Ascending aorta (tissue), 2 donors: ENCODE measurements at places on chromosomes 11 and 22.
A peak's percentile ranks its signal among the peaks of the same experiment; 100 is the strongest.

- DNase-seq, result no peak
Observed at GRCh38 chr11:95359341-95359663, 128.3 kb upstream of the SESN3 start.

DNA sequence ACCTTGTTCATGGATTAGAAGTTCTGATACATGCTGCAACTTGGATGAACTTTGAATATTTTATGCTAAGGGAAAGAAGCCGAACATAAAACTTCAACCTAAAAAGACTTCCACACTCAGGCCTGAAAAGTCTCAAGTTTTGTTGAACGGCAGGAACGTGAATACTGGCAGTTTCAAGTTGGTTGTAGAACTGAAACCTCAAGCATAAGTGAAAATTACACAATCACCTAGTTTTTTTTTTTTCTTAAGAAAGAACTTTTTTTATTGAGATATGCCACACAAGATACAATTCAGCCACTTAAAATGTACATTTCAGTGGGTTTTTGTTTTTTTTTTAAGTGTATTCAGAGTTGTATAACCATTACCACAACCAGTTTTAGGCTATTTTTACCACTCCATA is 50.8 kb upstream of the ADORA2A start:
- no peak for DNase-seq

DNA sequence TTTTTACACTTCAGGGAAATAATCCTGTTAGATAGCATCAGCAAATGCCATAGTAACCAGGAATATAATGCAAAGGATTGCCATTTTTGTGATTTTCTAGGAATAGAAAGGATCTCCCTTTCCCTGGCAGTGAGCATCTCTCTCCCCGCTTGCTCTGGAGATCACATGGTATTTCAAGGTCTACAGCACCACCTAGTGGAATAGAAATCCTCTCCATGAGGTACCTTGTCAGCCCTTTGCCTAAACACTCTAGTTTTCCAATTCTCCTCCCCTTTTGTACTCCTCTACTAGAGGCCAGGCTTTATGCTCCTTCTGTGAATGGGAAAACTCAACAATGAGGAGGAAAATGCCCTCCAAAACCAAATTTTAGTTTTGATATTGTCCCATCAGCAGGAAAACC is 78.4 kb downstream of the XRRA1 start:
- DNase-seq, result no peak

DNA sequence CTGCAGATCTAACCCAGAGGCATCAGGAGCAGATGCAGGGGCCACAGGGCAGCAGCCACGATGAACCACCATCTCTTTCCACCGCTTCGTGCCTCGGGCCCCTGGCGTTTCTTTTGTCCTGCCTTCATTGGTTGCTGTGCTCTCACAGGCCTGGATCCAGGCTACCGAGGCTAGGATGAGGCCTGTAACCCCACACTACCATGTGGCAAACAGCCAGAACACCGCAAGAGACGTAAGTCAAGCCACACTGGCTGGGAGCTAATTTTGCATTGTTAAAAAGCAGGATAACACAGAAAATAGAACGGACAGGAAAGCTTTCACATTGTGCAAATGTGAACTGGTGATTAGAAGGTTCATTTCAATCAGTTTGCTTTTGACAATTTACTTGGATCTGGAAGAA is 15.7 kb upstream of the ARFGAP3 start:
- no peak for DNase-seq

DNA sequence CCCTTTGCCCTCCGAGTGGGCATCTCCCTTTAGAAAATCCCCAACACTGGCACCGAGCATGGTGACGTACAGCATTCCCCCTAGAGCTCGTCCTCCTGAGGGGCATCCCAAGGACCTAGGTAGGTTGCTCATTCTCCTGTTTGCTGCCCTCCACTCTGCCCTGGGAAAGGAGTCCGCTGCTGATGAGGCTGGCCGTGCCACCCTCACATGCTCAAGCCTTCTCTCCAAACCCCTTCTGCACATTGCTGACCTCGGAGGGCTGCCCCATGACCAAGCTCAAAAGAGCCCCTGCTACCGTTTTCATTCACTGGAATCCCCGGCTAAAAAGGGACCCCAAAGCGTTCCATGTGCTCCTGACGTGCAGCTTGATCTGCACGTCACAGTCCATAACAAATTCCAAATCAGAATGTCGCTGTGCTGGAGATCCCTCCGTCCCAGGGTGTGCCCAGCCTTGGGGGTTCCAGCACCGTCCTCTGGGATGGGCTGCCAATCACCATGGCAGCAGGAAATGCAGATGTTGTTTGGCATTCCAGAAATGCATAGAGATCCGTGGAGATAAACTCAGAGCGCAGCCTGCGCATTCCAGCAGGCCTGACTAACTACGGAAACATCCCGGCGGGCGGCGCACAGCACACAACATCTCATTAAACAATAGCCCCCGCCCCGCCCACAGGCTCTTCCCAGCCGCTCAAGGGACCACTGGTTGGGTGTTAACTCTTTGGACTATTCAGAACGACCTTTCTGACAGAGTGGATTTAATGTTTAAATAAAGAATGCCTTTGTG is 26.3 kb upstream of the GNB1L start:
- peak; percentile 76 for DNase-seq

DNA sequence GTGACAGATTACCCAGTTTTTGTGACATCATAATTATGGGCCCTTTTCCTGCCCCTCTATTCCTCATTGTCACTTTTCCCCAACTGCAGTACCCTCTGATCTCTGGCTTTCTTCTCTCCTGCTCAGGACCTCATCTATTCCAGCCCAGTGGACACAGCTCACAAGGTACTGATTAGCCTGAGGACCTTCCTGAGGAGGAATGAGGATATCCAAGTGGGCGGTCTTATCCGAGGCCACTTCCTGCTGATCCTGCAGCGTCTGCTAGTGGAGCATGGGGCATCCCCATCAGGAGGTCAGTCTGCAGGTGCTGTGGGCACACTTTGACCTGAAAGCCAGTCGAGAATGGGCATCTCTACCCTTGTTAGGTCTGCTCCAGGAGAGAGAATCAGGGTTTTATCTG is 24.5 kb upstream of the CCDC134 start:
- DNase-seq, result no peak

DNA sequence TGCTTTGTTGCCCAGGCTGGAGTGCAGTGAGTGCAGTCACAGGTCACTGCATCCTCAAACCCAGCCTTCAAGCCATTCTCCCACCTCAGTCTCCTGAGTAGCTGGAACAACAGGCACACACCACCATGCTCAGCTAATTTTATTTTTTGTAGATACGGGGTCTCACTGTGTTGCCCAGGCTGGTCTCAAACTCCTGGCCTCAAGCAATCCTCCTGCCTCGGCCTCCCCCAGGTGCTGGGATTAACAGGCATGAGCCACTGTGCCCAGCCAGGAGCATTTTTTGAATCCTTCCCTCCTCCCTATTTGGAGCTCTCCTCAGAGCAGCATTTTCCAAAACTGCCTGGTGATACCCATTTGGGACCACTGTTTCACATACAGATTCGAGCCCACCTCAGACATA is 77.2 kb downstream of the NCAPD3 start:
- DNase-seq, result no peak

- peak; percentile 67 for DNase-seq
Observed at GRCh38 chr11:126061707-126062678, 673 bp downstream of the CDON start.

DNA sequence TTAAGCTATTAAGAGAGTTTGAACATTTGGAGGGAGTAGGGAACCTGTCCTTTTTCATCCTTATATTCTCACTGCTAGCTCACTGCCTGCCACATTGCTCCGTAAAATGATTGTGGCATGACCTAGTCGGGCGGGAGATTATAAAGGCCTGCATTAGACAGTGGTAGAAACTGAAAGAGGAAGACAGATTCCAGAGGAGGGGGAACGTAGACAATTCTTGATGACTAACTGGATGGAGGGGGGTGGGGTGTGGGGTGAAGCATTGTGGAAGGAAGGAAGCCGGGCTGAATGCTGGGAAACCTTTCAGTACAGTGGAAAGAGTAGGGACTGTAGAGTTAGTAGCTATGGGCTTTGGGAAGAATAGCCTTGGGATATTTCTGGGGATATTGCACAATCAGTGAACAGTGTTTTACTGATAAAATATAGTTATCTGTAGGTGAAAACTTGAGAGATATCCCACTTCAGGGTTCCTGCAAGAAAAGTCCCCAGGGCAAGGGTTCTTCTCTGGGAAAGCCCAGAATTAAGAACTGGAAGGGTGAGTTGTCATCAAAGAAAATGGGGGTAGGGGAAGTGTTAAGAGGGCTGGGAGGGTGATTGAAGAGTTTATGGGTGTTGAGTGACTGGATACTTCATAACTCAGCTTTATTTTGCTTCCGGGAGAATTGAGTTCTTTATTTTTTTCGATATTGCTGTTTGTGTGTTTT is 2.1 kb downstream of the MED15 start:
- DNase-seq, result peak; percentile 46

GRCh38 chr11:72864702-72865655 is 50.8 kb downstream of the ATG16L2 start:
- DNase-seq, result no peak

GRCh38 chr11:86675017-86675416 is 2.6 kb upstream of the ME3 start:
- no peak for DNase-seq

DNA sequence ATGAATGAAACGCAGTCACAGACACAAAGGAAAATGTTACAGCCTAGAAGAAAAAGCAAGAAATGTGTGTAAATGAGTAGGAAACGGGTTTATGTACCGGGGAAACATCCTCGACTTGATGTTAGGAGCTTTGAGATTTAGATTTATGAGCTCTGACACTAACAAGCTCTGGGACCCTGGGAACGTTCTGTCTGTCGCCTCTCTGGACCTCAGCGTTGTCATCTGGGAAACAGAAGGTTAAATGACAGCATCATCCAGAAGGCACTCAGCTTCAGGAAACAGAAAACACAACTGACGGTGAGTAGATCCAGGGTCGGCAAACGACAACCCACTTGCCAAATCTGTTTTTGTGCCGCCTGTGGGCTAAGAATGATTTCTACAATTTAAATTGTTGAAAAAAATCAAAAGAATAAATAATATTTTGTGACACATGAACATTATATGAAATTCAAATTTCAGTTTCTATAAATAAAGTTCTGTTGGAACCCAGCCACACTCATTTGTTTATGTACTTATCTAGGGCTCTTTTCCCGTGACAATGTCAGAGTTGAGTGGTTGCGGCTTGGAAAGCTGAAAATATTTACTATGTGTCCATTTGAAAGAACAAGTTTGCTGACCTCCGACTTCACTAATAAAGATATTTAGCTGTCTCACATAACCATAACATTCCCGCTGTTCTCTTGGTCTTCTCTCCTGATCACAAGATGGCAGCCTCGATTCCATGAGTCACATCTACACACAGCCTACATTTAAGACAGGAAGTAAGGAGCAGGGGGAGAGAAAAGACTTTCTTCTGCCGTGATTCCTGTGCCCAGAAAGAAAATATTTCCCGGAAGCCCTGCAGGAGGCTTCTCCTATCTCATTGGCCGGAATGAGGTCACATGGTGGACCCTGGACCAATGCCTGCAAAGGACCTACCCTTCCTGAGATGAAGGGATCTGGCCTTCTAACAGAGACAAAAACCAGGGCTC is 47.1 kb upstream of the SYT13 start:
- DNase-seq, result no peak

DNA sequence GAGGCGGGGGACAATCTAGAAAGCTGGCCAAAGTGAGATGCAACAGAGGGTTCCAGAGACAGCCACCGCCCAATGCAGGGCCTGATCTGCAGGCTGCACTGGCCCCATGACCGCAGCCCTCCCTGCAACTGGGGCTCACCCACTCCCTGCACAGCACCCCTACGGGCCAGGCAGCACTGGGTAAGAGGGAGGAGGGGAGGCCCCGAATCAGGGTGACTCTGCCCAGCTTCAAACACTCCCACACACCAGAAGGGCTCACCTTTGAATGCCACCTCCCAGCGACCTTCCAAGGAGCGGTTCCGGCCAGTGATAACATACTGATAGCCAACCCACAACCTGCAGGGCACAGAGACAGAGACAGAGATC is 59.3 kb downstream of the DGCR2 start:
- DNase-seq, result no peak

- no peak for DNase-seq
Observed at GRCh38 chr11:100501450-100501849, 185.6 kb upstream of the ARHGAP42 start.

DNA sequence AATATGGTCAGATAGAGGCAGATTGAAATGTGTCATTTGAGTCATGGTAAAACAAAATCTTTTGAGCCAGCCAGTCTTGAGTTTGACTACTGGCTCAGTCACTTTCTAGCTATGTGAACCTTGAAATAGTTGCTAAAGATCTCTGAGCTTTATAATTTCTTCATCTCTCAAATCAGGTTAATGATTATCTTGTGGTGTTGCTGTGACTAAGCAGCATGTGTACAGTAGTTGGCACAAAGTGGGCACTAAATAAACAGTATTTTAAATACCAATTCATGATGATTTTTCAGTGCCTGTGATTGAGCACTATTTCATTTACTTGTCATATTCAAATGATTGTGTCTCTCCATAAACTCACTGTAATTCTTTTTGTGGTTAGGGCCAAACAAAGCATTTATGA is 70.8 kb downstream of the RAB38 start:
- no peak for DNase-seq

DNA sequence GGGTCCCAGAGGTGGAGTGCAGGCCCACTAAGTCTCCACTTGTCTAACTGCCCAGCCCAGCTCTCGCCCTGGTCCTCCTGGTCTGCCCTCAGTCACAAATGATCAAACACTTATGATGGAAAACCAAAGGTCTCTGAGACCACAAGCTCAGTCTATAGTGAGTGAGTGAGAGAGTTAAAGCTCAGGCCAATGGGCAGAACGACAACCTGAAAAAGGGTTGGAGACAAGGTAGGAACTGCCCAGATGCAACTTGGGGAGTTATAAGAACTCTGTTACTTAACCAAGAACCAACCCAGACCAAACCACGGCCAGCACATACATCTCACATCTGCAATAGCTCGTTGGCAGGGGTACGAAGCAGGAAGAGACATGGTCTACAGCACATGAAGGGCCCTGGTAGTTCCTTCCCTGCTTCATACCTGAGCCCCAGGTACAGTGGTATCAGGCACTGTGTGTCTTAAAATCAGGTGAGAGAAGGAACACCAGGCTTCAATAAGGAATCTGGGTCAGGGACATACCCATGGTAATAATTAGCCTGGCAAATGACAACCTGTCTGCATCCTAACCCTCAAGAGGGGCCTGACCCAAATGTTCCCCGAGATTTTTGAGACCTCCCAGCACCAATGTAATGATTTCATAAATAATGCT is 35.7 kb downstream of the SERPIND1 start:
- no peak for DNase-seq

DNA sequence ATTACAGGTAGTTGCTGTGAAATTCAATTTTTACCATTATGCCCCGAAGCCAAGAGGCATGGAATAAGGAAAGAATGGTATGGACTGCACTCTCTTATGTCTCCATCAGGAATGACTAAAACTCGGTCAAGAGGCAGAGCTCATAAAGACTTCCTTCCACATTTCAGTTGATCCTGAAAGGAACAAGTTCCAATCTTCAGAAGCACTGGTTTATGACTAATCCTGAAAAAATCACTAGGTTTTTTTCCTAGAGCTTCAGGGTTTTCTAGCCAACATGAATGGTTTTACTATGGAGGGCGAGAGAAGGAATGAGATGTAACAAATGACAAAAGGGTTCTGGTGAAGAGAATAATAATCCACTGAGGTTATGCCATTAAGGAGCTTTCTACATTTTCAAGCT is 832.2 kb downstream of the NTM start:
- no peak for DNase-seq
